ENCODE measurements at places on chromosomes 6 and 20.

DNA sequence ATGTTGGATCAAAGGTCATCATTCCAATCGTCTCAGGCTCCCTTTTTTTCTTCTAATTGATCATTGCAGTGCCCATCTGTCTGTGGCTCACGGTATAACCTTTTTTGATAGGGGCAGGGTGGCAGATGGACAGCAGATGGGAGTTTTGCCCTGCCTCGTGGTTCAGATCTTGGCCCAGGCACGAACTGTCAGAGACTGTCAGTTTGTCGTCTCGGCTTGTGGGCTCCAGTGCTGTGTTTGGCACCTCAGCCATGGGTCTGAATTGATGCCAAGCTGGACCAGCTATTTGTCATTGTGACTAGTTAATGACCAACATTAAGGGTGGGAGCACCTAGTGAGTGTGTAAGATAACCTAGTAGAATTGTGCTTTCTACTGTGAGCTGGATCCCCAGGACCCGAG lies 197.6 kb downstream of the PRL start:
- no peak for DNase-seq

DNA sequence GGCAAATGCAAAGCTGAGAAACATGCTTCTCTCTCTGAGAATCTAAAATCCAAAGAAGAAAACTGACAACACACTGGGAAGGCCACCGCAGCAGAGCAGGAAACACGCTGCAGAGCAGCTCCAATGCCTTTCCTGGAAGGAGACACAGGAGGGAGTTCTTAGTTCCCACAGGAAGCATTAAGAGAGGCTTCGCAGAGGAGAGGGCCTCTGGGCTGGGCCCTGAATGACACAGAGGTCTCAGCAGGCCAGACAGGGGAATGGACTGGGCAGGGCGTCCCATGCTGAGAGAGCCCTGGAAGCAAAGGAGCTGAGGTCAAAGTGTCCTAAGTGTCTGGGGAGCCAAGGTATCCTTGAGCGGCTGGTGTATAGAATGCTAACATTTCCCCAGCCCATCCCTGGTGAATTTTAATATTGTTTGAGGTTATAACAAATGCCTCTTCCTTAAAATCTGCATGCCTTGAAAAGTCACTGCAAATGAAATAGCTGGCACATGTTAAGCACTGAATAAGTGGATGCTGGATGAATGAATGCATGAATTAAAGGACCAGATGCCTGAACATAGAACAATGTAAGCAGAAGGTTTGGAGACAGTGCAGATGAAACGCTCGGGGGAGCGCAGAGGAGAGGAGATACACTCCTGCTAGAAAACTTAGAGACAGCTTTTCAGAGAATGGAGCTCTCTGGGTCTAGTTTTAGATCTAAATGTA lies 110.0 kb upstream of the SYNDIG1 start:
- no peak for DNase-seq

- no peak for DNase-seq
These were observed 103.7 kb downstream of the FYN start for GRCh38 chr6:111769365-111770152.

GRCh38 chr6:6314596-6314995 lies 5.9 kb downstream of the F13A1 start:
- no peak for DNase-seq

DNA sequence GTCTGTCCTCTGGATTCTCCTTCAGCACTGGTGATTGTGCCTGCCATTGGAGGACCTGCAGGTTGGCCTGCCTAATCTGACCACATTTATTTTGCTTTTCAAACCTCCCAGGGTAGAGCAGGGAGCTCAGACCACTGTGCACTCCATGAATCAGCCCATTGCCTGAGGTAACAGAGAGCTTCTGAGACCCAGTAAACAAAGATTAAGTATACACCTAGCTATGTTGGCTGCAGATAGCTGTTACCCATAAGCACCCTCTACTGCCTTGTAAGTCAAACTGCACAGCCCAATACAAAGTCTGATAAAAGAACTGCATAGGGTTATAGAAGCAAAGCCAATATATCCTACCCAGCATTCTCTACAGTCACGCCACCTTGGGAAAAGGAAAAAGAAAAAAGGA lies 338.7 kb downstream of the HTR1B start:
- DNase-seq = no peak

DNA sequence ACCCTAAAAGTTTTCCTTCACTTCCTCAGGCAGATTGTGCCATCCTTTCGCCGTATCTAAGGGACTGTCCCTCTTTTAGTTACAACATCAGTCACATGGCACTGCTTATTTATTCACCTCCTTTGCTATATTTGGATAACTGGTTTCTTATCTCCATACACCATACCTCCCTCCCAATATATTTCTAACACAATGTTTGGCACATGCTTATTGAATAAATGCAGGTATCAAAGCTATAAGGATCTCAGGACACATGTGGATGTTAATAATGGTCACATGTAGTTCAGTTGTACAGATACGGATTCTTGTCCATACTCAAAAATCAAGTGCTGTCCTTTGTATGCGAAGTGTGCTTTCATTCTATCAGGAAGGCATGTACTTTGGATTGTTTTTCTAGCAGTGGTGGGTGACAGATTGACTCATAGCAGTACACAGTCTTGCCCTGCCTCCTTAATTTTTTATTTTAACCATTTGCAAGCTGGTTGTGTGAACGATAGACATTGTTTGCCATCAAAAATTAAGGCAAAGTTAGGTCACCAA lies 407.1 kb upstream of the RUNX2 start:
- DNase-seq = no peak

DNA sequence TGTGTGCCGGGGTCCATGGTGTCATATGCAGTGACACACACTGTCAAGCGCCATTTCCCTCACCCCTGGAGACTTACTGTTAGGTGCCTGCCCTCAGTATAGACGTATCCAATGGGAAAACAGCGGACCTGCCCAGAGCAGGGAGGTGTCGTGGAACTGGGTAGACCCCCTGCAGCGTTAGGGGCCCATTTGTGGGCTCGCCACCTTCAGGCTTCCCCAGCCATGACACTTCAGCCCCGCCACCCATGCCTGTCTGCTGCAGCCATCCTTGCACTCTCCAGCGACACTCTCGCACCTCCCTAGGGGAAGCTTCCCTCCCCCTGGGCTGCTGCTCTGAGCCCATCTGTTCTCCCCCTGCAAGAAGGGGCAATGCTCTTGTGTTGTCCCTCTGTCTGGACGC lies 43.2 kb downstream of the STK35 start:
- DNase-seq = no peak

DNA sequence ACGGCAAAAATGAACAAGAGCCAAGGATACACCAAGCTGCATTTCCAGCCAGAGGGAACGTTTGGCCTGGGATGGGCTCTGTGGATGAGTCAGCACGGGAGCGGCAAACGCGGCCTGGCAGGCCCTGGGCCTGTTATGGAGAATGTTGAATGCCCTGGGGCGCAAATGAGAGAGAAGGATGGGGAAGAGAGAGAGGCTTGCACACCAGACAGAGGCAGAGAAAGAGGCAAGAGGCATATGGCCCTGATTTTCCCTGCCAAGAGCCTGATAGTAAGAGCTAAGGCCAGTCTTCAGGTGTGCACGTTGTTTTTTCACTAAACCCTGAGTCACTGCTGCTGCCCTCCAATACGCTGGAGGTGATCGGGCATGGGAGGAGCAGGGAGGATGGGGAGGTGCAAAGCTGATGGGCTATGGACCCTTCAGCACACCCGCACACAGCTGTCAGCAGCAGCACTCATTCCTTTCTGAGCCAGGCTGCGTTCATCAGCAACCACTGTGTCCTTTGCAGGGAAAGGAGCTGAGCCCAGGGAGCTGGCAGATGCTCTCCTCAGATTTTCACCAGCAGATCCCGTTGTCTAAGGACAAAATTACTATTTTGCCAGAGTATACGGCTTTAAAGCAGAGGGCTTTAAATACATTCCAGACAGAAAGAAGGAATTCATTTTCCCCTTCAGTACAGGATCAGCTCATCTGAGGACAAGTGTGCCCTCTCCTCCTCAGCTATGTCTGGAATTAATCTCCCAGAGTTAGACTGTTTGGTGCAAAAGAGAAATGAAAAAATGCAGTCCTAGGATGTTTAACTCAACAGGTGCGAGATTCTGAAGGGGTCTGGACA lies 61.7 kb upstream of the SLC22A23 start:
- peak; percentile 82 for DNase-seq

- no peak for DNase-seq
These were observed 153.6 kb downstream of the BMP2 start for GRCh38 chr20:6920991-6921613.

DNA sequence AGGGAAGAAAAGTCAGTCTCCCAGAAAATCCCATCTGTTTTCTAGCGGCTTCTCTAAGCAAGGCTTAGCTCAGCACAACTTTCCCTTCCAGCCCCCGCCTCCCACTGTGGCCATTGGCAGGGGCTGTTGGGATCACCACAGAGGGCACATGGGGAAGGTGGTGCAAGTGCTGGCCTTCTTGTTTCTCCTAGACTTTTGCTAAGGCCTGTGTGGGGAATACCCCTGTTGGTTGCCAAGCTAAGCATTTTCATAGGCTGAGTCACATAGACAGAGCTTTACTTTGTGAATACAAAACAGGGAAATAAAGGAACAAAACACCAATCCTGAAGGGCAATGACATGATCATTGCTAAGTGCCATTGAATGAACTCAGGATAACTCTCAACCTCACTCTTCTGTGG lies 32.4 kb upstream of the TIAM2 start:
- peak; percentile 42 for DNase-seq

All from H54 (cell line).